Effector memory CD4-positive, alpha-beta T cell (primary cell): ENCODE measurements at places on chromosomes 5 and 9.

DNA sequence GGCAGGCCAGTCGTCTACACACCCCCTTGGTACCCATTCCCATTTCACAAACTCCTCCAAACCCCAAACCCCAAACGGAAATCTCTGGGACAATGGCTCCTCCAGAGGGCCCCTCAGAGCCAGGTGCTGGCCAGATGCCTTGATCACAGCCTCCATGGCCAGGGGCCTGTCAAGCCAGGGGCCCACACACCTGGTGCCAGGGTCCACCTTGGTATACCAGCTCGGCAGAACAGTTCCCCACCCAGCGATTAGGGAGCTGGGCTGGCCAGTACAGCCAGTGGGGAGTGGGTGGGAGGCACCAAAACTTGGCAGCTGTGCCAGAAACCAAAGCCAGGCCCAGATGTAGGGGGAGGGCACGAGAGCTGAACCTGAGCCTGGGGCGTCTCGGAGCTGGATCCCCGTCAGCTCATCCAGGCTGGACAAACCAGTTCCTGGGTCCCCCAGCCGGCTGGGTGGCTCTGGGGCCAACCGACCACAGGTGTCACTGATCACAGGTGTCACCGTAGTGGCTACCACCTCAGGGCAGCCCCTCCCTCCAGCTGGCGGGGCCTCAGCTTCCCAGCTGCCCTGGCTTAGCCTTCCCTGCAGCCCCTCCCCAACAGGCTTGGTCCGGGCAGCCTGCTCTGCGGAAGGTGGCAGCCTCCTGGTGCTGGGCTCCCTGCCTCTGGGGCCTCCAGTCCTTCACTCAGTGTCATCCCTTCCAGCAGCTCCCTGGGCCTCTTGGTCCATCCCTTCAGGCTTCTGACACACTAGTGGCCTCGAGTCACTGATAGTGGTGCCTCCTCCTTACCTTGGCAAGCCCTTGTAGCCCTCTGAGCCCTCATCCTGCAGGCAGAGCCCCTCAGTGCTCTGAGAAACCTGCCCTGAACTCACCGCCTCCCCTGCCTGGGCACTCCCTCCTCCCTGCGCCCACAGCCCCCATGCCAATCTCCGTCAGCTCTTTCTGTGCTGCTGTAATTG is 6.6 kb upstream of the RMND5B start:
- DNase-seq: no peak

GRCh38 chr5:96242571-96242970 is 190.5 kb downstream of the PCSK1 start:
- no peak for DNase-seq

GRCh38 chr9:104108315-104108714 is 14.2 kb downstream of the SMC2 start:
- DNase-seq: no peak

DNA sequence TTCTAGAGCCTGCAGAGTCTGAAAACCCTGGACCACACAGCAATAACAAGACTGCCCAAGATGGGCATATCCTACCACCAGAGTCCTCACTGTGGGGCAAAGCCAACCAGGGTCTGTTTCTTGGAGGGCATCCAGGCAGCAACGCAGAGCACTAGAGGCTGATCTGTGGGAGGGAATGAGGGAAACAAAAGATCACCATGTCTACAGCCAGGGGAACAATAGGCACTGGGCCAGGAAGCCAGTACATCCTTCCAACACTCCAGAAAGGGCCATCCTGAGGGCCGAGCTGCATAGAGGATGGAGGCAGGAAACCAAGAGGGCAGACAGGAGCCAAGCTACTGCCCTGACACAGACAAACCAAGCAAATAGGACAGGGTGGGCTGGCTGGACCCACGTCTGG is 416.1 kb upstream of the IRX4 start:
- DNase-seq: no peak

- no peak for DNase-seq
These were observed 11.5 kb upstream of the TGFBR1 start for GRCh38 chr9:99093492-99093791.

DNA sequence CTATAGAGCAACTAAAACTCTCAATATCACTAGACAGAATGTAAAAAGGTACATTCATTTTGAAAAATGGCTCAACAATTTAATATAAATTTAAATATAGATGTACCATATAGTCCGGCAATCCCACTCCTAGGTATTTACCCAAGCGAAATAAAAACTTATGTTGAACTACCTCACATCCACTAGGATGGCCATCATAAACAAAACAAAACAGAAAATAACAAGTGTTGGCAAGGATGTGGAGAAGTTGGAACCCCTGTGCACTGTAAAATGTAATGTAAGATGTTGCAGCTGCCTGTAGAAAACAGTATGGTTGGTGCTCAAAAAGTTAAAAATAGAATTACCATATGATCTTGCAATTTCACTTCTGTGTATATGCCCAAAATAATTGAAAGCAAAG is 36.9 kb upstream of the SELENOP start:
- no peak for DNase-seq

DNA sequence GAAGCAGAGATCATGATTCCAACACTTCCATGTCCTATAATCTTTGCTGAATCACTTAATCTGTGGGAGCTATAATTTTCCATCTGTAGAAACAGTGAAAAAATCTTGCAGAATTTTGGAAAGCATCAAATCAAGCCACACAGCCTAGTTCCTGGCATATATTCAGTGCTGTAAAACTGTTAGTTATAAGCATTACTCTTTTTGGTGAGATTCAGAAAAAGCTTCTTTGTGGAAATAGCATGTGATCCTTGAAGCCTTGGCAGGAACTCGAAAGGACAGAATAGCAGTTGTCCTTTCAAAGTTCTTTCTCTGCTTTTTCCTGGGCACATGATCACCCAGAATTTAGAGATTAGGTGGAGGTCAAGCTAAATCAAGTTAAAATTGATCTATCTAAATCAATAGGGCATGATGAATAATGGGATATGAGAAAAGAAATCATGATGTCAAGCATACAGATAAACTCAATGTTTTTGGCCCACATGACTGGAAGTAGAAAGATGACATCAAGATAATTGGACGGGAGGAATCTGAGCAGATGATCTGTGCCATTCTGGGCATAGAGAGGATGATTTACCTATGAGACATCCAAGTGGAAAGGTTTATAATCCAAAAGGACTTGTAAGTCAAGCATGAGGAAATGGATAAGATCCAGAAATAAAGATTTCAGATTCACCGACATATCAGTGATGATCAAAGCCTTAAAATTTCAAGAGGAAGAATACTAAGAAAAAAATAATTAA is 73.1 kb downstream of the TMEM232 start:
- no peak for DNase-seq

DNA sequence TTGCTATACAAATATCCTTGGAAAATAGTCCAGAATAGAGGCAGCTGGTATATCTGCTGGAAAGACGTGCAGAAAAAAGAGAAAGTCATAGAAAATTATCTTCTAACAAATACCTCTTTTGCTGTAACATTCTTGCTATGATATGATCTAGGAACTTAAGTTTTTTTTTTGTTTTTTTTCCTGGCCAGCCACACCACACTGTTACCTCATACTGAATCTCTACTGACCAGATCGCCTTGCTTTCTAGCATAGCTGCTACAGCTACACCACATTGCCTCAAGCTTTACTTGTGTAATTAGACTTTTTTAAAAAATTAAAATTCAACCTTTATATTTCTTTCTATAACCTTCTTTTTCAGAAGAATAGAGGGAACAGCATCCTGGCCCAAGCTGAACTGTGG is 142.2 kb upstream of the PRLR start:
- DNase-seq: no peak

DNA sequence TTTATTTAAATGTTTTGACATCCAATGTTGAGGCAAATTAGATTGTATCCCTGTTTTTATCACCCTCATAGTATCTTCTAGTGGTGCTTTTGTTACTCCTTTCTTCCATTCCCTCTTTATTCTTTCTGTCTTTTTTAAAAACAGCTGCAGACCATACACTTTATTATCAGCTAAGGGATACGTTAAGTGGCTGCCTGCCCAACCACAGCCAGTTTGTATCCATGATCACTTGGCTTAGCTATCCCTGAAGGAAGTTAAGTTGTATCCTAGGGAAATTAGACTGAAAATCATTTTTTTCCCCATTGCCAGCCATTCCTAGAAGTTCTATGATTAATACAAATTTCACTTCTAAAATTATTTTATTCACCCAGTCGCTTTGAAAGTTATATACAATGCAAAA is 1032.7 kb downstream of the NR2F1-AS1 start:
- DNase-seq: no peak

DNA sequence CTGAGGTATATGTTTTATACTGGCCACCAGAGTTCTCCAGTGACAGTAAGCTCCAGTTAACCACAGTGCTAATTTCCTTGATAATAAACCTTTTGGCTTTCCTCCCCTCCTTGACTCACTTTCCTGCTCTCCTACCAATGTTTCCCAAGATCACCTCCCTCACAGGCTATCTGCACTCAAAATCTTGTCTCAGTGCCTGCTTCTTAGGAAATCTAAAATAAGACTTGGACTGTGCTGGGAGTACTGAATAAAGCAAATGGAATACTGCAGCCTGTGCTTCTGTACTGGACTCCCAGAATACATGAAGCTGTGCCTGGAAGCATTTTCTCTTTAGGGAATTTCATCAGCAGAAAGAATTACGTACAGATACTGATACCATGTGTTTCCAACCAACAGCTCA is 1.7 kb upstream of the DCP2 start:
- no peak for DNase-seq

- no peak for DNase-seq
These were observed 206.1 kb upstream of the ZNF608 start for GRCh38 chr5:124952566-124952965.

- DNase-seq: no peak
These were observed 31.1 kb upstream of the TRIM14 start for GRCh38 chr9:98150164-98150563.

DNA sequence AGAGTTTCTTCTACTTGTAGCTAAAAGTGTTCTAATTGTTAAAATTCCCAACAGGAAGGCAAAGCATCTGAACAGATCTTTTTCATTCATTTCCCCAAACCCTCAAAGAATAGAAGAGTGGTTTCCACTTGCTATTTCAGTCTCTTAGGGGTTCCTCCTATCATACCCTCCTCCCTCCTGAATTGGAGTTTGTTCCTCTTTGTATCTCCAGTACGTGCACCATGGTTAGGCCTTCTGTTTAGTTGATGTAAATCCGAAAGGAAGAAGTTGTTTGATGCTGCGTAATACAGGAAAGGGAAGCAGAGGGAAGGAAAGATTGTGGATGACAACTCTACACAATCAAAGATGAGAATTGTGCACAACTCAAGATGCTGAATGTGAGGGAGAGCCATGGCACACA is 303.6 kb downstream of the PIK3R1 start:
- DNase-seq: no peak

GRCh38 chr5:38598296-38598993 is 42.0 kb upstream of the LIFR start:
- no peak for DNase-seq

- no peak for DNase-seq
These were observed 259.4 kb upstream of the MVB12B start for GRCh38 chr9:126067031-126067734.

- no peak for DNase-seq
These were observed 121.5 kb downstream of the EHMT1 start for GRCh38 chr9:137740312-137740711.

- no peak for DNase-seq
These were observed 6.1 kb upstream of the ANGPTL2 start for GRCh38 chr9:127128341-127129072.

DNA sequence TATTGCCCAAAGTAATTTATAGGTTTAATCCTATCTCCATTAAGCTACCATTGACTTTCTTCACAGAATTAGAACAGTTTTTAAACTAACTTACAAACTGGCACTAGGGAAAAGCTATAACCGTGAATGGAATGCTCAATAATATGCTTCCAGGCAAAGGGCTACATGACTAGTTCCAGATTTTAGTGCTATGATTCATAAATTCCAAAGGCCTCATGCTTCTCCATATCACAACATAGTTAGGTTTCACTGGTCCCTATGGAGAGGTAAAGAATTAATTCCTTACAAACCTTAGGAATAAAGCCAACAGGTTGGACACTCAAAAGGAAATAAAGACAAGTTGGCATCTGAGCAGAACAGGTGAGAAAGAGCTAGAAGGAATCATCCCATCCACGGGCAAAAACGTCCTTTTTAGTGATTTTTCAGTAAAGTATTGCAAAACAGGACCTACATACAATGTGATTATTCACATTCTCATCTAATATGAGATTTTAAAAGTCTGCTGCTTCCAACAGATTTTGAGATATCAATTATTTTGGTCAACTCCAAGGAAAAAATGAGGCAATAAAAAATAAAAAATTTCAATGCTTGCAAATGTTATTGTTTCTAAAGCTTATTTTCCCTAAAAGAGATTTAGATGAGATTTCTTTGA is 97.0 kb upstream of the TARS1 start:
- no peak for DNase-seq

DNA sequence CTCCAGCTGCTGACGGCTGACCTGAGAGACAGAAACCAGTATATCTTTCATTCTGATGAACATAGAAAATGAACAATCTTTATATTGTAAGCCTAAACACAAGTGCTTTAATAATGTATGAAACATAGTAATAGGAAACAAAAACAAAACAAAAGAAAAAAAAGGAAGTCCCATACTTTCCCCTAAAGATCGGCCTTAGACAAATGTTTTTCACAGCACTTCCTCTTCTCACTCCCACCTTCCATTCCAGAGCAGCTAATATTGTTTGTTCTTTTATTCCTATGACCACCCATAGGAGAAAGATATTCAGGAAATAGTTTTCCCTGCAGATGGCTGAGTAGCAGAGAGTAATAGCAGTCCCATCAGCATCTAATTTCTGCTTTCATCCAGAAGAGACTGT is 194.4 kb upstream of the SLC27A6 start:
- no peak for DNase-seq

- DNase-seq: no peak
These were observed 435.5 kb downstream of the CAAP1 start for GRCh38 chr9:26457151-26457550.

DNA sequence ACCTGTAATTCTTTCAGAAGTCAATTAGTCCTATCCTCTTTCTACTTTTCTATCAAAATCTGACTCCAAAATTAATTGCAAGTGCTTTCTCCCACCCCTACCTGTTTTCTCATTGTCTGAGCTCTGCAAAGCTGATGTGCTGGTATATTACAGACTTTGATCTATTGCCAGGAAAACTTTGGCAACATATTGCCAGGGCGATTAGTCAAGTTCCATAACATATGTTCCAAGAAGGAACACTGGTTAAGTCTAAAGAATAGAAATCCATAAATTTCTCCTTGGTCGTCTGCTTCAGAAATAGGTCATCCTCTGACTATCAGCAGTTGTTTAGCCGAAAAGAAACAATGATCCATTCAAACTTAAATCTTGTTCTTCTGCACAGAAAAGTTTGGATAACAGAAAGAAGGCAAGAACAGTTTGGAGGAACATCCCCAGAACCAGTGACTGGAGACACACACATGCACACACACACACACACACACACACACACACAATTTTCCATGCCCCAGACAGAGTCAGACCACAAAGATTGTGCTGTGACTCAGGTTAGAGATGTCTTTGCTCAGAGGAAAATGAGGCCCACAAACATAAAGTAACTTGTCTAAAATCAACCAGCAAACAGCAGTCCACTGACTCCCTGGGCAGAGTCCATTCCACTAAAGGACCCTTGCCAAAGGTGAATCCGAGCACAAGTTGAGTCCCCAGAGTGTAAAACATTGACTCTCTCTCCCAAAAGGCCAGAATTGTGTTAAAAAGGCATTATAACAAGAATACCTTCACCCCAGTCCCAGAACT is 202.1 kb downstream of the DEPDC1B start:
- DNase-seq: no peak
